Thymus (tissue), 14 donors: ENCODE measurements at places on chromosomes 5 and 9.
A peak's percentile ranks its signal among the peaks of the same experiment; 100 is the strongest.

GRCh38 chr5:96244696-96245095 is 188.4 kb downstream of the PCSK1 start:
- DNase-seq: no peak

DNA sequence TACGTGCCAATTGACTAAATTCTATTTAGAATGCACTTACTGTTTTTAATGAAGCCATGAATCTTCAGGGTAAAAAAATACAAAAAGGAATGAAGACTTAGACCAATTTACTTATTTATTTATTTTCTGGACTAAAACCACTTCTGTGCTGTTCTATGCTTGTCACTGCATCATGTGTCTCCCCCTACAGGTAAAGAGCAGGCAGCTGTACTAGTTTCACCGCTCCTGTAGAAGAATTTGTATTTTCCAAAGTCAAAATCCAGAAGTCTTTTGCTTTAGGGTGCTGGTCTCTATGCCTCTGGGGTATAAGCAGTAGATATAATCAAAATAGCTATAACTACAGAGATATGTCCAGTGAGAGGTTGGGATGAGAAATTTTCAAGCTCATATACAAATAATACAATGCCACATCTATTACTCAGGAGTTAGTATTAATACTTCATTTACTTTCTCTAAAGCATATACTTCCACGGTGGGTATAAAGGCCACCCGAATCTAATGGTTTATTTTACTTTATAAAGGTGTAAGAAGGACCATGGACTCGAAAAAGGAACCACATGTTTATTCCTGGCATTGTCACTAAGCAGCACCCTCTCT is 591.5 kb downstream of the RAB3C start:
- DNase-seq: no peak

DNA sequence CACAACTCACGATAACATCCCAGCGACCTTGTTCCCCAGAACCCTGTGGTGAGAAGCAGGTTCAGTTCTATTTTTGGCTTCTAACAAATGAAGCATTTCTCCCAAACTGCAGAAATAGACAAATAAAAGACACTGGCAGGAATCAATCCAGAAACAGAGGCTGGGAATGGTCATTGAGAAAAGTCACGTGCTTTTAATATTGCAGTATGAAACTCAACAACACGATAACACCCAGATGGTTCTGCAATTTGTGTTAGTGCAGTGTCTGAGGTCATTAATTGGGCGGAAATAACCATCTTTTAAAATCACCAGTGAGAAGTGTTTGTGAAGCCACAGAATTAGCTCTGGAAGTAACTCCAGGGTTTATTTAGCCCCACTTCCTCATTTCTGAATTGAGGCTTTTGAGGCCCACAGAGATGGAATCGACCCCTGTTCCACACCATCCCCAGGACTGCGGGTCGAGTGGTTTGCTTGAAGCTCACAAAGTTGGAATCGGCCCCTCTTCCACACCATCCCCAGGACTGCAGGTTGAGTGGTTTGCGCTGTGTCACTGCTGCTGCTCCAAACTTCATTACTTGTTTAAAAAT is 164.7 kb upstream of the IRX4 start:
- no peak for DNase-seq

DNA sequence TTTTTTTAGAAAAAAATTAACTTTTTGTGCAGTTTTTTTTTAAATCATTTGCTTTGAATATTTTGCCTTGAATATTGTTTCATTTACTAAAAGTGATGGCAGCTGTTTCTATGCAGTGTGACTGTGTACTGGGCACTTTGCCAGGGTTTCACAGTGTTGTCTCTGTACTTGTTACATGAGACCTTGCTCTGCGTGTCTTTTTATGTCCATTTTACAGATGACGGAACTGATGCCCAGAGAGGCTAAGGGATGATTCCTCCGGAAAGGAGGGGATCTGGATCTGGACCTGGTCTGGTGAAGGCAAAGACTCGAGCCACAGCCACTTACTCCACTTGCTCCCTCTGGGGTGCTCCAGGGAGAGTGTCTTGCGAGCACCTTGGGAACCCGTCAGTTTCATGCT is 124.8 kb upstream of the PTCH1 start:
- DNase-seq: no peak

DNA sequence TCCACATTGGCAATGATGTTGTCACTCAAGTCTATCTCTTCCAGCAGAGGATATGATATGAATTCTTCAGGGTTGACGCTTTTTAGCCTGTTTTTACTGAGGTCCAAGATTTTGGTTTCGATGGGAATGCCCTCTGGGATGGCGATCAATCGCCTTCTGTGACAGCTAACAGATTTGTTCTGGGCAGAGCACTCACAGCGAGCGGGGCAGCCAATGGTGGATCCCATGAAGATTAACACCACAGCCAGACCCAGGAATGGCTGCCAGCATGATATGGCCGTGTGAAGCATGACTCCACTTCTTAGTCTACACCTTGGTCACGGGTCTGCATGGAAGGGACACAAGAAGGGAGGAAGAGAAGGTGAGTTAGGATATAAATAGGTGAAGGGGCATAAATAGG is 377.1 kb upstream of the C9orf72 start:
- no peak for DNase-seq

DNA sequence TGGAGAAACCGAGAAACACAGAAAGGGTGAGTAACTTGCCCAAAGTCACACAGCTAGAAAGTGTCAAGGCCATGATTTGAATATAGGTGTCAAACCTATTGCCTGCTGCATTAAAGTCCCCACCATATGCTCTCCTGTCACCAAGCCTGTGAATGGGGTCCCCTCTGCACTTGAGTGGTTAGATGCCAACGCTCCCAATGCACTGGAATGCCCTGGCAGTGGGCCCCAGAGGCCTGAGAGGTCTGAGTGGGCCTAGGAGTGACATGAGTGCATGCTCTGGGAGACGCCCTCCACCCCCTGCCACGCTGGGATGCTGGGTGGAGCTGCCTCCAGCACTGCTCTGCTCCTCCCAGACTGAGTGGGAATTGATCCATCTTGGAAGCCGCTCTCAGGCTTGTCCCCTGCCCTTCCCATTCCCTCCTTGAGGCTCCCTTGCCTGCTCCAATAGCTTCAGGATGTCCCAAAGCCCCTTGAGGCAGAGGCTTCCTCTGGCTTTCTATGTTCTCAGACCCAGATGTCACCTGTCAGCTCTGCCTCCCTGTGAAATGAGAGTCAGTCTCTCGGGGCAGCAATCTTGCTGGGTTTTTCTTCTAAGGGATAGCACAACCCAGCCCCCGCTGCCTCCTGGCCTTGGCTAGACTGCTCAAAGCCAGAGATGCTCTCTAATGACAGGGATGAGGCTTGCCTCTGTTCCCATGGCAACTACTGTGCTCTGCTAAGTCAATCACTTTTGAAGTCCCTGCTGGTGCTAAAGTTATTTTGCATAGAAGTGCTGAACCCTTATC is 6.6 kb upstream of the ARSI start:
- DNase-seq: no peak

GRCh38 chr9:73426269-73426668 is 274.6 kb downstream of the ANXA1 start:
- DNase-seq: no peak

- DNase-seq: no peak
Observed at GRCh38 chr9:18260521-18260920, 213.4 kb upstream of the ADAMTSL1 start.

DNA sequence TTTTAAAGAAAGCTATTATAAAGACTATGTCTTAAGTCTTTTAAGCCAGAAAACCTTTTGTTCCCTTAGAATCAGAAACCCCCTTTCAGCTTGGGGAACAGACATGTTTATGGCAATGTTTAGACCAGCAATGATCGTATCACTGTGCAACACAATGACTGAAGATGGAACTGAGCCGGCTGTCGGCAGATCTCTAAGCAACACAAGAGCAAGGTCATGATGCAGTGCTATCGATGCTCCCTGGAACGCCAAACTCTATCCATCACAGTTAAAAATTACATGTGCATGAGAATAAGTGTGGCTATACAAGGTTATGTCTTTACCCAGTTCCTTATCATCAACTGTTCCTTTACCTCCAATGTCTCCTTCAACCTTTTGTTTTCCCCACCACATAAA is 1.8 kb upstream of the RNF44 start:
- no peak for DNase-seq

- no peak for DNase-seq
Observed at GRCh38 chr5:43242196-43242595, 50.2 kb downstream of the NIM1K start.

- no peak for DNase-seq
Observed at GRCh38 chr5:72302171-72302570, 17.9 kb downstream of the MRPS27 start.

DNA sequence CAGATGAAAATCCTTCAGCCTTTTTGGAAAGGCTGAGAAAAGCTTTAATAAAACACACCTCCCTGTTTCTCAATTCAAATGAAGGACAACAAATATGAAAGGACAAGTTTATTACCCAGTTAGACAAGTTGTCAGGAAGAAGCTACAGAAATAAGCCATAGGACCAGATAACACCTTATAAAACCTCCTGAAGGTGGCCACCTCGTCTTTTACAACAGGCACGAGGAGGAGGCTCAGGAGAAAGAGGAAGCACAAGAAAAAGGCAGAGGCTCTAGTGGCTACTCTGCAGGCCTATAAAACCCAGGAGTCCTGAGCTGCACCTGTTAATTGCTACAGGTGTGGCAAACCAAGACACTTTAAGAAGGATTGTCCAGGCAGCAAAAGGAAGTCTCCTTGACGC is 352.1 kb upstream of the CDH18 start:
- no peak for DNase-seq

GRCh38 chr9:69190086-69190862 is 16.2 kb downstream of the TJP2 start:
- DNase-seq: no peak

DNA sequence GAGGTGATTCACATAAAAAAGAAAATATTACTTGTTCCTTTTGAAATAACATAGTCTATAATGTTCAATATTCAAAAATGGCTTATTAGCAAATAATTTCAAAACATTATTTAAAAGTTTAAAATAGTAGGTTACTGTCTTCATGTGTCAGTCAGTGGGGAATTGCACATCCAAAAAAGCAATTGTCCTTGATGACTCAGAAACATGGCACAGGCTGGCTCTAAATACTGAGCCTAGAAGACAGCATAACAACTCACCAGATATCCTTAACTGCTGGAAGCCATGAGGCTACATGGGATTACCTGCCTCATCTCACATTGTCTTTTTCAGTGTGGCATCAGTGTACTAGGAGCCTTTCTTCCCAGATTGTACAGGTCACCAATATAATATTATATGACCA is 439.5 kb upstream of the RGMB start:
- no peak for DNase-seq

DNA sequence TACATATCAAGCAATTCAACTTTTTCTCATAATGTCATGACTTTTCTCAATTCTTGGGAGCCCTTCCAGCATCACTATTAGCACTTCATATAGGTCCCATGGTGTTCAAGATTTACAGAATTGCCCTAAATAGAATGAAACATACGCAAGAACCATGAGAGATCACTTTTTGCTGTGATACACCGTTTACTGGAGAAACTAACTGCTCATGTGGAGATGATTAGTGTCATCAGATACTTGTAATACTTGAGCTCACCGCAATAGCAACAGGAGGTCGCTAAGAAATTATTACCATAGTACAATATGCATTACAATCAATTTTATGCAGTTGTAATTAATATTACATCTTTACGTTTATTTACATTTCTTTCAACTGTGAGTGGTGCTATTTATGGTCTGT is 4.8 kb upstream of the PCSK5 start:
- DNase-seq: no peak

DNA sequence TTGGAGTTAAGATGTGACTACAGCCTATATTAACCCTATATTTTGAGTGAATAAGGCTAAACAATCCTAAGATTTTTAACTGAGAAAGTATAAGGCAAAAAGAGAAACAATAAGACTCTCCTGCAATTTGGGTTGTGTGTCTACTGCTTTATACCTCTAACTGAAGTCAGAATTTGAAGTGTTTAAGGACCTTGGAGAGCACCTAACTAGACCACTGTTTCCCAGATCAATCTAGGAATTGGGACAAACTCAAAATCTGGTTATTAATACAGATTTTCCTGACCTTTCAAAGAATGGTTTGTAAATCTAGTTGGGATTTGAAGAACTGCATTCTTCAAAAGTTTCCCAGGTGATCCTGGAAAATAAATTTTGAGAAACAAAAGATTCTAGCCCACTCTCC is 42.1 kb downstream of the GABRA1 start:
- DNase-seq: no peak

DNA sequence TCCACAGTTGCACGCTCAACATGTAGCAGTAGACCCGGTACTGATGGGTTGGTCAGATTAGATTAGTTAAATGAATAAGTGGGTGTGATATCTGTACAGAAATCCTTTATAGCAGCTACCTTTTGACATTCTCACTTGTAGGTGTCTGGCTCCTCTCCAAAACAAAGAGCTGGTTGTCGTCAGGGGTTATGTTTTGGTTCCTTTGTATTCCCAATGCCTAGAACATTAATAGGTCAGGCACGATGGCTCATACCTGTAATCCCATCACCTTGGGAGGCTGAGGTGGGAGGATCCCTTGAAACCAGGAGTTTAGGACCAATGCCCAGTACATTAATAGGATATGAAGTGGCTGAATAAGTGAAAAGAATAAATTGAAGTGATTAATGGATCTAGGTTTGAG is 182.1 kb downstream of the SNCAIP start:
- DNase-seq: no peak

GRCh38 chr9:126531591-126531990 is 82.1 kb upstream of the LMX1B start:
- no peak for DNase-seq

DNA sequence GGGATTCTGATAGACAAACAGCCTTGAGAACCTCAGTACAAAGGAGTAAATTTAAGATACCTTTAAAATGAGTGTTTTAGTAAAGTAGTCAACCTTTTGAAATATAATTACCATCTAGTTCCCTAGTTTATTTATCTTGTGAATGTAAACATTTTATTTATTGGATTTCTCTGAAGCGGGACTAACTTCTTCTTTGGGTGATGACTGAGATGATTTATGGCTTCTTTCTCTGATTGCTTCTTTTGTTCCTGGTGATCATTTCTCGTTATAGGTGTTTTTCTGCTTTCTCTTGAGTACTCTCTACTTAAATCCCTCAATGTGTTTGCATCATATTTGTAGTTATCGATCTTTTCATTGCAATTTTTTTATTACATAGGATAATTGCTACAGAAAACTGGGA is 33.2 kb downstream of the PRDM6 start:
- DNase-seq: no peak

- DNase-seq: no peak
Observed at GRCh38 chr5:134177369-134178095, 782 bp upstream of the SKP1 start.

DNA sequence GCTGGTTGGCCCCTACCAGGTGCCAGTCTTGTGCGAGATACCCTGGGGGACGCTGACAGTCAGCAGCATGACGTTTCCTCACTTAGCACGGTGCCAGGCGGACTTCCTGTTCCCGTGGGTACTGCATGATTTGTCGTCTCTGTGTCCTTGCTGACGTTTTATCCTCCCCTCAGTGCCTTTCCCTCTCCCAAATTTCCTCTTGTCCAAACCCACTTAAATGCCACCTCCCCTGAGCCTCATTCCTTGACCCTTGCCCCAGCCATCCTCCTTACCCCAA is 60.6 kb upstream of the SAP30L start:
- peak; percentile 10 for DNase-seq

- no peak for DNase-seq
Observed at GRCh38 chr5:10987276-10987924, 226.4 kb upstream of the DAP start.

- no peak for DNase-seq
Observed at GRCh38 chr5:128126241-128126640, 42.7 kb downstream of the SLC12A2 start.

GRCh38 chr5:9654886-9655285 is 24.7 kb upstream of the TAS2R1 start:
- DNase-seq: no peak
